NCI-H1436 (cell line): ENCODE measurements at places on chromosomes 6 and 20.

DNA sequence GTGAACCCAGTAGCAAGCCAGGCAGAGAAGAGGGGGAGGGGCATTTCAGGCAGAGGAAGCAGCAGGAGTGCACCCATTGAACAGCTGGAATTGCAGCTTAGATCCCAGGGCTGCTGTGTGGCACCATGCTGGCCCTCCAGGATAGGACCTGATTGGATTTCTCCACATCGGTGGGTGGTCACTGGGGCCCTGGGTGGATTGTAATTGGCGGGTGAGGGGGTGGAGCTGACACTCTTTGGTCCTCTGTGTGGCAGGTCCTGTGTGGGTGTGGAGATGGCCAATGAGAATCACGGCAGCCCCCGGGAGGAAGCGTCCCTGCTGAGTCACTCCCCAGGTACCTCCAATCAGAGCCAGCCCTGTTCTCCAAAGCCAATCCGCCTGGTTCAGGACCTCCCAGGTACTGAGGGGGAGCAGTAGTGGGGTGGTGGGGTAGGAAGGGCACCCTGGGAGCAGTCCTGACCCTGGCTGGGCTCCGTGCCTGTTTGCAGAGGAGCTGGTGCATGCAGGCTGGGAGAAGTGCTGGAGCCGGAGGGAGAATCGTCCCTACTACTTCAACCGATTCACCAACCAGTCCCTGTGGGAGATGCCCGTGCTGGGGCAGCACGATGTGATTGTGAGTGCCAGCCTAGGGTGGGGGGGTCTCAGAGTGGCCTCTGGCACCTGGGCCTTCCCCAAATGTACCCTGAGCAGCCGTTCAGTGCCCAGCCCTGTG is 4.4 kb downstream of the PCIF1 start:
- DNase-seq: no peak

GRCh38 chr6:166707045-166707444 is 80.0 kb upstream of the RPS6KA2 start:
- peak; percentile 1 for DNase-seq

- no peak for DNase-seq
Measured at GRCh38 chr20:10075606-10076005, 40.8 kb downstream of the ANKEF1 start.

DNA sequence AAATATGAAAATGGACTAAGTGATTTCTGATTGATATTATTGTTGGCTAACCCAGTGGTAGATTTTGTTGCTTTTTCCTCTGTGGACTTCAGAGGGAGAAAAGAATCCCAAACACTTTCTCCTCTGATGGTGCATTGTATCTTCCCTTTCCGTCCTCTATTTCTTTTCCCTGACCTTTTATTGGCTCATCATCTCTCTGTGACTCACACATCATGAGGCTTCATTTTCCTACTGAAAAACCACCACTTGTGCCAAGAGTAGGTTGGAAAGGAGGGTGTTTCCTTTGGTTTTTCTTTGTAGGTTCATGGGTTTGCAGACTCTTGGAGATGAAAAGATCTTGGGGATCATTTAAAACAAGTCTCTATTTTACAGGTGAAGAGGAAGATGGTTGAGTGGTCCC is 311.7 kb upstream of the JAG1 start:
- no peak for DNase-seq

DNA sequence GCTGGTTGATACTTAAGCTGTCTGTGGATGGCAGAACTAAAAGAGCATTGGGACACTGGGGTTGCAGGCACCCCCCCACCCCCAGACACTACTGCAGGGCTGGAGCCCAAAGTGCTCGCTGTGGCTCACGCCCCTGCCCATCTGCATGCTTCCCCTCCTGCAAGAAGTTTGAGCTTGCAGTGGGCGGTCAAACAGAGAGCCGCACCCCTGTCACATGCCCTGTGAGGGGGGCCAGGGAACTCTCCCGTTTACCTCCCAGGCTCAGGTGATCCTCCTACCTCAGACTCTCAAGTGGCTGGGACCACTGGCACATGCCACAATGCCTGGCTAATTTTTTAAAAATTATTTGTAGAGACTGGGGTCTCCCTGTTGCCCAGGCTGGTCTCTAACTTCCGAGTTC is 63.3 kb downstream of the RIOK1 start:
- DNase-seq: no peak

- no peak for DNase-seq
Measured at GRCh38 chr6:112563368-112563767, 216.2 kb downstream of the RFPL4B start.

DNA sequence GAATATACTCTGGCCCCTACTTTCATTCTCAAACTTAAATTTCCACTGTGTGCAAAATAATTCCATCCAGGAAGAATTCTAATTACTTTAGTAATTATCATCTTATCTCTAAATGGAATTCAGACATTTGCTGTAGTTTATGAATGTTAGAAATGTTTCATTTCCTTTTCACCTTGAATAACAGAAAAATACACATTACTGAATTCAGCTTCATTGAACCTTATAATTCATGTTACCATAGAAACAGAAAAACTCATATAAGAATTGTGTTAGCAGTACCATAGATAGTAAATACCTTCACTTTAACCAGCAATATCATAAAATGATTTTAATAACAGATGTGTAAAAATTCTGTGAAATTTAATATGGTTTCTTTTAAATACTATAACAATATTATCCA is 514.9 kb downstream of the CDKAL1 start:
- no peak for DNase-seq

GRCh38 chr6:96613291-96613999 is 50.5 kb downstream of the FHL5 start:
- no peak for DNase-seq

GRCh38 chr6:168532070-168532469 is 91.1 kb downstream of the SMOC2 start:
- DNase-seq: no peak

GRCh38 chr6:52552278-52552643 is 24.6 kb downstream of the TRAM2 start:
- DNase-seq: no peak

- peak; percentile 8 for DNase-seq
Measured at GRCh38 chr6:32194825-32195651, 2.6 kb upstream of the GPSM3 start.

GRCh38 chr20:31990641-31991338 is 19.4 kb upstream of the CCM2L start:
- no peak for DNase-seq

GRCh38 chr6:19492636-19493405 is 344.3 kb upstream of the ID4 start:
- DNase-seq: no peak

DNA sequence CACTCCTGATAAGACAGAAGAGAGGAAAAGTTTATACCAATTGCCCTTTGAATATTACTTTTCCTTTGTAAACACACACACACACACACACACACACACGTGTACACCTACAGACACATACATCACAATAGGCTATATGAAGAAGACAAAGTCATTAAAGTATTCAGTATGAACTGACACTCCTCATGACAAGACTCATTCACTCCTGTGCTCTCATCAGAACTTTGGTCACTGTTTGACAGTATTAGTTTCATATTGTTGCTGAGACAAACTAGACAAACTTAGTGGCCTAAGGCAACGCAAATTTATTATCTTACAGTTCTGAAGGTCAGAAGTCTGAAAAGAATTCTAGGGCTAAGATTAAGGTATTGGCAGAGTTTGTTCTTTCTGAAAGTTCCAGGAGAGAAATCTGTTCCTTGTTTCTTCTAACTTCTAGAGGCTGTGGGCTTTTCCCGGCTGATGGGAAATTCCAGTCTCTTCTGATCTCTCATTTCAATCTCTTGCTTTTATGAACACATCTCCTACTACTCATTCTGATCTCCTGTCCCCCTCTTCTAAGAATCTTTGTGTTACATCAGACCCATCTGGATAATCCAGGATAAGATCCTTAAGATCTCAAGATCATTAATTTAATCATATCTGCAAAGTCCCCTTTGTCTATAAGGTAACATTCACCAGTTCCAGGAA is 171.3 kb downstream of the HACE1 start:
- DNase-seq: no peak

DNA sequence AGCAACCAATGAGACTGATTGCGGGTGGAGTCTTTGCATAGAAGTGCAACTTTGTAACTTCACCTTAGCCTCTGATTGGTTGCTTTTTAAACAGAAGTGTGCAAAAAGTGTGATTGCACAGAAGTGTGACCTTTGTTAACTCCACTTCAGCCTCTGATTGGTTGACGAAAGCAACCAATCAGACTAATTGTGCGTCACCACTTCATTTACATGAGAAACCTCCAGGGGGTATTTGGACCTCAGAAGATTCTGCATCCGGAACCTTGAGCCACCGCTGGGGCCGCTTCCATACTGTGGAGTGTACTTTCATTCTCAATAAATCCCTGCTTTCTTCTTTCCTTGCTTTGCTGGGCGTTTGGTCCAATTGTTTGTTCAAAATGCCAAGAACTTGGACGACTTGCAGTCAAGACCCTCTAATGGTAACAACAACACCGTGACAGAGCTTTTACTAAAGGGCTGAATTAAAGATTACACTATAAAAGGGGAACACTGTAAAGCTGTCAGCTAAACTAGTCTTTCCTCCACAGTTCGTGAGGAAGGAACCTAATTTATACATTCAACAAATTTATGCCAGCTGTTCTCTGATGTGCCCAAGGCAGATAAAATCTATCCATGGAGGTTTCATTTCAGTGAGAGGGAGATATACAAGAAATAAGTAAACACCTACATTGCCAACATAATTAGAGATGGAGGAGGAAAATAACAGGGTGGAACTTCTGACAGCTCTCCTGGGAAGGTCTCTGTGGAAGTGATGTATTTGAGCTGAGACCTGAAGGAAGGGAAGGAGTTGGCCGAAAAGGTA is 1.4 kb upstream of the HECA start:
- DNase-seq: peak; percentile 85

DNA sequence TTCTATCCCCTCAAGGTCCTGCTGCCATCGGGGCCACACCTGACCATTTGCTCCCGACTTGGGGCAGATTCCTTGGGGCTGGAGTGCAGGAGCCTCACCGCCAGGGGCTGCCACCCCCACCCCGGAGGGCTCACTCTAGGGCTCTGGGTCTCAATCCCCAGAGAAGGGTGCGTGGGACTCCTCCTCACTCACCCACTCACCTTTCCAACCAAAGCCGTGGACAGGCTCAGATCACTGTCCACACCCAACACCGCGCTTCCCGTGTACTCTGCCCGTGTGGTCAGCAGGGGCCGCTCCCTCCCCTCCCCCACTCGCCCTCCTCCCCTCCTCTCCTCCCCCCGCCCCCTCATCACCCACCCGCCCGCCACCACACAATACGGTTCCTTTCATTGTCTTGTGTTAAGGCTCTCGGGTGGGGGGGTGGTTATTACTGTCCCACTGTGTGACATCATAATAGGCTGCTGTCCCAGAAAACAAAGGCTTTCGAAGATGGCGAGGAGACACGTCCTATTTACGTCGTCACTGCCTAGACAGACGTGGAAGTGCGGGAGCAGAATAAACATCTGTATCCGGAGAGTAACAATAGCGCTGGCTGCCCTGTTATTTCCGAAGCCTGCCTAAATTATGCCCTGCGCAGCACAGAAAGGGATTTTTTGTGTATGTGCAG is 85.8 kb downstream of the YTHDF1 start:
- DNase-seq: no peak

DNA sequence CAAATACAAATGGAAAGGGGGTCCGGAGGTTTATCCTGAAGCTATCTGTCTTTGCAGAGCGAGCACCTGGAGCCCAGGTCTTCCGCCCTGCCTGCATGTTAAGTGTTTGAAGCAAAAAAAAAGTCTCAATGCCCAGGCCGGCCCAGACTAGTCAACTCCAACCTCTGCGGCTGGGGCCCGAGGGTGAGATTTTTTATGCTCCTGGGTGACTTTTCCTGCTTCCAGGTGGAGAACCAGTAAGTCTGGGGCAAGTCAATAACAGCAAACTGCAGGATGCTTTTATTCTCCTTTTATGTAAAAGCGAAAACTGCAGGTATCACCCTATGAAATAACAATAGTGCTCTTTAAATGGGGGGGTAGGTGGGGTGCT is 2.0 kb upstream of the ZBP1 start:
- DNase-seq: no peak

DNA sequence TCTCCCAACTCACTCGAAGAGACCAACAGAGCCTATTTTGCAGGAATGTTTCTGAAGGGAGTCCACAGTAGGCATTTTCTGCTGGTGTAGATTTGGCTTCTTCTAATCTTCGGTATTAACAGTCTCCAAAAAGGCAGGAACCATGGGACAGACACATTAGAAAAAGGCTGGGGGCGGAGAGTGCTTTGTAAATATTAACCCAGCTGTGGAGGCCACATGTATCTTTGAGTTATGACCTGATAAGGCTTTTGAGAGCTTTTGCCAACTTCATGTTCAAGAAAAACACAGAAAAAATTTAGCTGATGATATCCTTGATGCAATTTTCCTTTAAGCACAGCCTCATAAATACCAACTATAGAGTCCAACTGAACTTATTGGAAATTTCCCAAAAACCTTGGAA is 119.4 kb upstream of the TSHZ2 start:
- no peak for DNase-seq

GRCh38 chr20:13492001-13492481 is 146.7 kb downstream of the TASP1 start:
- no peak for DNase-seq

GRCh38 chr6:163318071-163318786 is 96.3 kb upstream of the QKI start:
- DNase-seq: no peak

DNA sequence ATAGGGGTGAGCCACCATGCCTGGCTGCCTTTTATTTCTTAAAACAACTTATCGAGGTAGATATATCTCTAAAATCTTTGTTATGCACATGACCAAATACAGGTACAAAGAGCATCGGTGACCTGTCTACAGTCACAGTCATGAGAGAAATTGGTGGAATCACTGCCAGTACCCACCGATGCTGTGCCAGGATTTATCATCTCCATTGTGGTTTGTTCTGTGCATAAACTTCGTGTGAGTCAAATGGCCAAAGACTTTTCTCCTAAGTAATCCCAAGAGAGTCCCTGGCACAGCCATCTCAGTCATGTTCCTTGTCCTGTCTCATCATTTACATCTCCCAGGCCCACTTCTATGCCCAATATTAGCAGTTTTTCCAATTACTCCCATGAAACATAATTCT is 9.0 kb downstream of the GSTA3 start:
- no peak for DNase-seq

DNA sequence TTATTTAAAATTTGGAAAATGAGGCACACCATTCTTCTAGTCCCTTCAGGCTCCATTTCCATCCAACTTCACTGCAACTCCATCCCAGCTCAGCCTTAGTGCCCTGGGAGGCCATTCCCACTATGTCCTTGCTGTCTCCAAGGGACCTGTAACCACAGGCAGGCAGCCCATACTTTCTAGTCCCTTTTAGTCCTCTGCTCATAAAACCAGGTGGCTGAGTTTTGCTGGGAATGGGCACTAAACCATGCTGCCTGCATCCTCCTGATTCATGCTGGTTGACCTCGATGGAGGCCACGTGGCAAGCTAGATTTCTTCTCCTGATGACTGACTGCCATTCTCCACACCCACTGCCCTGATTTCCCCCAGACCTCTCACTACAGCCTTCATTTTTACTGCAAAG is 27.5 kb upstream of the MYMX start:
- DNase-seq: no peak

- no peak for DNase-seq
Measured at GRCh38 chr6:146887447-146888077, 288.8 kb downstream of the ADGB start.

- DNase-seq: no peak
Measured at GRCh38 chr6:2168480-2168879, 76.9 kb downstream of the GMDS start.

GRCh38 chr20:49149281-49150045 is 38.7 kb downstream of the STAU1 start:
- DNase-seq: no peak
